ENCODE measurements at places on chromosomes 1 and 21.

DNA sequence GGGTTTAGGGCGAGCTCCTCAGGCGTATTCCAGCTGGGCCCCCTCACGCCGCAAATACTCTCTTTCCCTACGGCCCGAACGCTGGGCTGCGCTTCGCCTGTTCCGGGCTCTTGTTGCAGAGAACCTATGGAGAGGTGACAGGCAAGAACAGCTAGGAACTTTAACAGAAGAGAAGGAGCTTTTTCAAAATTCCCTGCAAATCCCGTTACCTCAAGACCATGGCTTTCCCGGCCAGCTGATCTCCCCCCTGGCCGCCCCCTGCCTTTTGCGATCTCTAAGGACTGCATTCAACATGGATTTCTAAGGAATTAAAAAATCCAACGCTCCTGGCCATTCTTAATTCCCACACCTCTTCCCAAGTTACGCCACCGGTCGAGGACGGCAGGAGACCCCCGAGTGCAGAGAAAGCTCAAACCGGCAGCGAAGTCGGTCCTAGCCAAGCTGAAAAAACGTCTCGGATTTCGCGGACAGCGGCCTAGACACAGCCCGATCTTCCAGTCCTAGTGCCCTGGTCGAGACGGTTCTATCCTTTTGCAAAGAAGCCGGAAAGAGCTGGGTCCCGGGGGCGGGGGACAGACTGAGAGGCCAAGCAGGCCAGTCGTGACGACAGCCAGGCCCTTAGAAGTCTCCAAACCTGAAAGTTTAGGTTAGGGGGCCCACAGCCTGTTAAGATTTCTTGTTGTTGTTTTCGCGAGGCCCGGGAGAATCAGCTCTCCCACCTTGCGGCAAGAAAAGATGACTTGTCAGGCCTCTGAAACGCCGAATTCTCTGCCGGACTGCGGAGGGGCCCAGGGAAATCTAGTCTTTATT, 1.1 kb upstream of the TBX15 start:
- no peak for DNase-seq

DNA sequence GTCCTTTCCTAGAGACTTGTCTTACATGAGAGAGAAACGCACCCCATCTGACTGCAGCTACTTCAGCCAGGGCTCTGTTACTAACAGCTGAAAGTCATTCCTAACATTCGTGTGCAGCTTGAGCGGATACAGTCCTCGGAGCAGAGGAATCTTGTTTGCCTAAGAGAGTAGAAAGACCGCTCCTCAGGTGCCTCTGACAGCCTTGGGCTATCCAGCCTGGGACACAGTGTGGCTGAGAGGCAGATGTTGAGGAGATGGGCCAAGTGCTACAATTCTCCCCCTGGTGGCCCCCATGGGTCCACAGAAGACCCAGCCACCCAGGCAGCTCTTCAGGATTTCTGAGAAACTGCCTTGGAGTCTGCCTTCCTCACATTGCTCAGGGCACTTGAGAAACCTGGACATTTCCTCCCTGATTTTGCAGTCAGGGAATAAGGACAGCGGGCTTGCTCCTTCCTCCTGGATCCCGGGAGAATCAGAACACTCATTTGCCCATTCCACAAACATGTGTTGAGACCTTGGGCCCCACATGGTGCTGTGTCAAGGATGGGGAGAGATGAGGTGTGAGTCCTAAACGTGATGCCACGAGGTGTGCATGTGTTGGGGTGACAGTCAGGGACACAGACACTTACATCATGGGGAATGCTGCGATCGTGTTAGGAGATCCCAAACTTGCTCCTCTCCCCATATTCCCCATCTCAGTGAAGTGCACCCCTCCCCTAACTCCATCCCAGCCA, 13.1 kb downstream of the TRIM62 start:
- DNase-seq: no peak

DNA sequence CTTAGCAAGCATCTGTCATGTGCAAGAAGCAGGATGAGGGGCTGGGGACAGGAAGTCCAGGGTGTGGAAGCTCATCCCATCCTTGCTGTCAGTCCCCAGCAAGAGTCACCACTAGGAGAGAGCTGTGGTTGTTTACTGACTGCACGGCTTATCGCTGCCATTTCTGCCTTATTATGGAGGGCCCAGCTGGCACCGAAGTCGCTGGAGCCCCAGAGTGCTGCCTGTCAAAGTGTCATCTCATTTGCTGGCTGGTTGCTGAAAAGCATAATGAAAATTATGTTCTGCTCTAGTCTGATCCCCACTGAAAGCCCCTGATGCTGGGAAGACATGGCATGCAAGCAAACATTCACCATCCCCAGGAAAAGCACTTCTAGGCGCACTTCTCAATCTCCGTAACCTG, 642.7 kb downstream of the NPHP4 start:
- no peak for DNase-seq

- no peak for DNase-seq
Measured at GRCh38 chr1:172547071-172547470, 14.1 kb downstream of the SUCO start.

DNA sequence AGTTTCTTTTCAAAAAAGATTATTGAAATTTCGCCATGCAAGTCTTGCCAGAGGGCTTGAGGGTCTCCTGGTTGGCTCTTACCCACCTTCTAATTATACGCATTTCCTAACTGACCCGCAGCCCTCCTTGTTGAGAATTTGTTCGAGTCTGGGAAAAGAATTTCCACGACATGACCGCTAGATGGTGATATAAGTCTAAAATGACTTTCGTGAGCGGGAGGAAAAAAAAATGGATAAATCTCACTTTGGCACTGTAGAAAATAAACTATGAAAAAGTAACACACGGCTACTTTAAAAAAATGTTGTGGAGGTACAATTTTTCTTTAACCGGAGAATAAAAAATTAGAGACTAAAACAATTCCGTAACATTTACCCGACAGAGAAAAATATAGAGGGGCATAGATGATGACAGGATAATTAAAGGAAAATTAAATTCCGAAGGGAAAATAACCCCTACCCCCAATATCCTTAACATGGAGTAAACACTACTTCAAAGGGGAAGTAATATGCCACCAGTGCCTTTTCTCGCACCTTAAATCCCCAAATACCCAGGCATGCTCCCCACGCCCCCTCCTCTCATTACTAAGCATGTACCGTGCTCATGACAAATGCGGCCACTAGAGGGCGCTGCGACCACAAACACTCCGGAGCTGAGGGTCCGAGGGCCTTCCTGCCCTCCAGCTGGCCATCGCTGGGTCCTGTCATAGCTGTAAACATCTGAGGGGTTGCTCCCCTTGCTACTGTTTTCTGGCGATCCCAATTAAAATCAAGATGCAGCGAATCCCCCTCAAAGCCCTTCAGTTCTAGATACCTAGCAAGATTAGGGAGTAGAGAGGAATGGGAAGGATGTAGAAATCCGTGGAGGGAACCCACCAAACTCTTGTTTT, 266.9 kb downstream of the ASTN1 start:
- no peak for DNase-seq

- DNase-seq: no peak
Measured at GRCh38 chr1:54928327-54928726, 41.3 kb upstream of the DHCR24 start.

GRCh38 chr1:246121533-246121932, 385.5 kb downstream of the SMYD3 start:
- DNase-seq: no peak

DNA sequence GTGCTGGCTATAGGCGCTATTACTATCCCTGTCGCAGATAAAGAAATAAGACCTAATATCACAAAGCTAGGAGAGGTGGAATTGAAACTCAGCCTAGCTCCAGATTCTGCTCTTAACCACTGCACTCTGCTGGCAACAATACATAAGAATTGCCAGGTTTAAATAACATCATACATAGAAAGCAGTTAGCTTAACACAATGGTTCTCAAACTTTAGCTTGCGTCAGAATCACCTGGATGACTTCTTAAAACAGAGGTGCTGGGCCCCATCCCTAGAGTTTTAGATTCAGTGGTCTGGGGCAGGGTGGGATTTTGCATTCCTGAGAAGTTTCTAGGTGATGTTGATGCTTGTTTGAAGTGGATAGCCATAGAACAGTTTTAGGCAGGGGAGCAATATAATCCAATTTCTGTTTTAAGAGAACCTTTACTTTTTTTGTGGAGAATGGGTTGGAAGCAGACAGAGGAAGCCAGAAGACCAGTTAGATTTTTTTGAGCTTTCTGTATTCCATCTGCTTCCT, 1.1 kb upstream of the POMGNT1 start:
- no peak for DNase-seq

DNA sequence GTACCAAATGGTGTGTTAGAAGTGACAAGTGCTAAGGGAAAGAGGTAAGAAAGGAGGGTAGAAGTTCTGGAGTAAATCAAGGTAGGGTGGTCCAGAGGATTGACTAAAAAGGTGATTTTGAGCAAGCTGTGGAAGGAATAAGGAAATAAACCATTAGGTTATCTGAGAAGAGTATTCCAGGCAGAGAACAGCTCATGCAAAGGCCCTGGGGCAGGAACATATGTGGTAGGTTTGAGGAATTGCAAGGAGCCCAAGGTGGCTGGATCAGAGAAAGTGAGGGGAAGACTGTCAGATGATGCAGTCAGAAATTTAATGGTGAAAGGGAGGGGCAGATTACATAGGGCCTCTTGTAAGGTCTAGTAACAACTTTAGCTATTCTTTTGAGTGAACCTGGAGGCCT, 302.6 kb downstream of the PBX1 start:
- no peak for DNase-seq

- DNase-seq: no peak
Measured at GRCh38 chr1:154999571-155000410, 2.8 kb upstream of the ZBTB7B start.

- no peak for DNase-seq
Measured at GRCh38 chr1:244204004-244204403, 152.9 kb downstream of the ZBTB18 start.

All from BJ (cell line).